ENCODE measurements at places on chromosomes 13 and 19.

- DNase-seq = no peak
Measured at GRCh38 chr19:18386543-18387271, 749 bp downstream of the GDF15 start.

DNA sequence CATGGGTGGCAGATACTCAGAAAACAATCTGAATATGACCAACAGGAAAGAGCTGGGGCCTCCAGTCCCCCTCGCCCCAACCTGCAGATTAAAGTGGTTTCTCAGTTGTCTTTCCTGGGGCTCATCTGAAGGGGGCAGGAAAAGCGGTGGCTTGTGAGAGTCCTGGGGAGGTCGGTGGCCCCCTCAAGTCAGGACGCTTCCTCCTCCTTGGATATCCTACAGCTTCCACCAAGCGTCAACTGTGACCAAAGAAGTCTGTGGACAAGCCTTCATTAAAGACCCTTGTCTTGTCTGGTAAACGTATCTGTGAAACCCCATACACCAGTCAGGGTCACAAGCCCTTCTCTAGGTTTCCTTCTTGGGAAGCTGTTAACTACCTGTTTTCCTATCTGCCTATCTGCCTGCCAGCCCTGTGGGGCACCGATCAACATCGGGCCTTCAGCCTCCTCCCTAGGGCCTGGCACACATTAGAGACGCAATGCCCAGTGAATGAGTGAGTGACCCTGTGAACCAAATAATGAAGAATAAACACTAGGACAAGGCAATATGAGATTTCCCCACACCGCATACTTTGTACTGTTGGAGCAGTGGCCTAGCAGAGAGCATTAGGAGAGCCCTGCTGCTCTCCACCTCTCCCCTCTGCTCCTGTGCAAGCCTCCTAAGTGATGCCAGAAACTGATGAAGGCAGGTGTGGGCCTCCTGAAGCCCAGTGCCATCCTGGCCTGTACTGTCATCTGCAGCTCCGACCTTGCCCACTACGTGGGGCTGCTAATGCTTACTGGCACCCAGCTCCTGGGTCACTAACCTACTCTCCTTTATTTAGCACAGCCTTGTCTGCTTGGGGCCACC is 1317.8 kb downstream of the UQCRFS1 start:
- DNase-seq = no peak

- no peak for DNase-seq
Measured at GRCh38 chr13:98576200-98576945, 534 bp downstream of the STK24 start.

- no peak for DNase-seq
Measured at GRCh38 chr13:112446867-112447266, 70.7 kb downstream of the SPACA7 start.

DNA sequence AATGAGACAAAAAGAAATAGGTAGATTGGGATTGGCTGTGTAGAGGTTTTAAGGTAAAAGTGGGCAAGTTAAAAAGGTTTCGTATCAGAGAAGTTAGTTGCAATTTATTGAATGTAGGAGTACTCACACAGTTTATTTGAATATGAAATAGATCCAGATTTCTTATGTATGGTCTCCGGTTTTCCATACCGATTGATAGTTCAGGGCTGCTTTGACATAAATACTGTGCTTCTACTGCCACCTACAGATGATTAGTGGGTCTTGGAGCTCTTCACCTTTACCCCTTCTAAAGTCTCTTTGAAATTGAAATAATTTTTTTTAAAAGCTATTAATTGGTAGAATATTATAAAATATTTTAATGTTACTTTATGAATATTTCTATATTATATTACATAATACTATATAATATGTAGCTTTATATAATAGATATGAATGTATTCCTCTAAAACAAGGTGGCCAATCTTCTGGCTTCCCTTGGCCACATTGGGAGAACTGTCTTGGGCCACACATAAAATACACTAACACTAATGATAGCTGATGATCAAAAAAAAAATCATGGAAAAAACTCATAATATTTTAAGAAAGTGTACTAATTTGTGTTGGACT is 7.7 kb upstream of the GPR18 start:
- DNase-seq = peak; percentile 28

GRCh38 chr13:21889651-21890050 is 218.8 kb downstream of the FGF9 start:
- DNase-seq = no peak

DNA sequence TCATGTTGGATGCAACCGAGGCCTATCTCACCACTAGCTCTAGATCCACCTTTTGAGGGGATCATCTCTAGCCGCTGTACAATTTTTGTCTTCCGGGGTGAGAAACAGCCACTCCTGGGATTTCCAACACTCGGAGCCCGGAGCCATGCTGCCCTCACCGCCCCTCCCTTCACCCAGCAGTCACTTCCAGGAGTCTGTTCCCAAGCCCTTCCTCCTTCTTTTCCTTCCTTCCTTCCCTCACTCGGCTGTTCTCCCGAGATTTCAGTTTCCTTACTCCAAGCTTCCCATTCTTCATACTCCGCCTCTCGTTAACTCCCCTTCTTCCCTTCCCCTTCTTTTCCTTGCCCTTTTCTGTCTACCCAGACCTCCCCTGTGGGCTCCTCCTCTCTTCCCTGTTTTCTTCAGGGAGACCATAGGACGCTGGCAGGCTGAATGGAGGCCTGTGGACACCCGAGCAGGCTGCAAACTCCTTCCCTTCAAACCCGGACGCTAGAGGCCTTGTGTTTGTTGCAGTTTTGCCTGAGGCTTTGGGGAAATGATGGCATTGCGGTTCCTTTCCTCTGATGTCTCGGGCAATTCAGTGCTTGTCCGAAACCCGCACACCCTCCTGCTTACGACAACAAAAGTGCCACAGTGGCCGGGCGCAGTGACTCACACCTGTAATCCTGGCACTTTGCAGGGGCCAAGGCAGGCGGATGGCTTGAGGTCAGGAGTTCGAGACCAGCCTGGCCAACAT is 96.0 kb downstream of the CAB39L start:
- DNase-seq = no peak

DNA sequence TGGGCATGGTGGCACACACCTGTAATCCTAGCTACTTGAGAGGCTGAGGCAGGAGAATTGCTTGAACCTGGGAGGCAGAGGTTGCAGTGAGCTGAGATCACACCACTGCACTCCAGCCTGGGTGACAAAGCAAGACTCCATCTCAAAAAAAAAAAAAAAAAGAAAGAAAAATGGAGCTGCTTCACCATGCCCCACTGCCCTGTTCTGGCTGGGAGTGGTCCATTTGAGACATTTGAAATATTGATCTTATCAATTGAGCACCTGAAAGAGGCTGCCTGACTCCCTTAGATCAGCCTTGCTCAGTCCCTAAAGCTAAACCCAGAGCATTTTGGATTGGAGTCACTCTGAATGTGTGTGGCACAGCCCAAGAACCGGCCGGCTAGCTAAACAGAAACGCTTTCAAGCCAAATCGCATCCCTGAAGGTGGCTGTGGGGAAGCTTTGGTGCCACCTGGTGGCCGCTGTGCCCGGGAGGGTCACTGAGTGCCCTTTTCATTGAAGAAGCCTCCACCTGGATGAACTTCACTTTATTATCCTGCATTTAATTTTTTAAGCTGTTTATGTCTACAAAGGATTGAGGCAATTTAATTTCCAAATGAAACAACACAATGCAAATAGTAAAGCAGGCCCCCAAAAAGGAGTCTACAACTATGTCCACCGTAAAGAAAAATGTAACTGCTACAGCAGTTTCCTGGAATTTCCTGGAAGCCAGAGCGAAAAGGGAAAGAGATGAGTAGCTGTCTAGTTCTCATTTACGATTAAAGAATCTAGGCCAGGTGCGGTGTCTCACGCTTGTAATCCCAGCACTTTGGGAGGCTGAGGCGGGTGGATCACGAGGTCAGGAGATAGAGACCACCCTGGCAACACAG is 53.1 kb upstream of the SERPINE3 start:
- DNase-seq = peak; percentile 60

- DNase-seq = no peak
Measured at GRCh38 chr19:32240316-32240715, 105.1 kb upstream of the ZNF507 start.

- no peak for DNase-seq
Measured at GRCh38 chr19:42569193-42569592, 25.5 kb downstream of the CEACAM8 start.

Data from brain microvascular endothelial cell (primary cell).